ENCODE measurements at places on chromosomes 6 and 20.

- DNase-seq = no peak
Observed at GRCh38 chr6:90149280-90149679, 147.4 kb downstream of the BACH2 start.

GRCh38 chr6:43035495-43036194 lies 14.2 kb downstream of the RRP36 start:
- no peak for DNase-seq

DNA sequence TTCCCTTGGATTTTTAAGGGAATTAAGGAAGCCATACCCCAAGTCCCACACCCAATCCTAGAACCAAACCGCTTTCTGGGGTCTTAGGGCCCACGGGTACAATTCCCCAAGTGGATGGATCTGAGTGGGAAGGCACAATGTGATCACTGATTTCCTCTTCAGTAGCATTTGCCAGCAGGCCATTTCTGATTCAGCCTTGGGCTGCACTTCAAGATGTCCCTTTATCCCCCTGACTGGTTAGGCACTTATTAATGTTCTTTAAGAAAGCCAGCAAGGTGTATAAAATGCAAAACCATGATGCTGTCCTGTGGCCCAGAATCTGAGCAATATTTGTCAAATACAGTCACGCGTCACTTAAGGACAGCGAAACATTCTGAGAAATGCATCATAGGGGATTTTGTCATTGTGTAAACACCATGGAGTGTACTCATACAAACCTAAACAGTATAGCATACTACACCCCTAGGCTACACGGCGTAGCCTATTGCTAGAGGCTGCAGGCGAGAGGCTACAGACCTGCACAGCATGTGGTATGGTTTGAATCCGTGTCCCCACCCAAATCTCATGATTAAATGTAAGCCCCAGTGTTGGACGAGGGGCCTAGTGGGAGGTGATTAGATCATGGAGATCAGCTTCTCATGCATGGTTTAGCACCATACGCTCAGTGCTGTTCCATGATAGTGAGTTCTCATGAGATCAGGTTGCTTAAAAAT lies 234.2 kb downstream of the NRN1 start:
- no peak for DNase-seq

GRCh38 chr6:70315079-70315751 lies 12.3 kb upstream of the COL9A1 start:
- DNase-seq = no peak

- DNase-seq = no peak
Observed at GRCh38 chr6:25971187-25971821, 8.7 kb downstream of the TRIM38 start.

- DNase-seq = no peak
Observed at GRCh38 chr6:74366634-74367033, 670.6 kb downstream of the CD109 start.

Data from NCI-H510A (cell line).